AG09319 (cell line): ENCODE measurements at places on chromosomes 3 and 15.

- no peak for DNase-seq
Measured at GRCh38 chr15:63752979-63753378, 80.8 kb downstream of the HERC1 start.

DNA sequence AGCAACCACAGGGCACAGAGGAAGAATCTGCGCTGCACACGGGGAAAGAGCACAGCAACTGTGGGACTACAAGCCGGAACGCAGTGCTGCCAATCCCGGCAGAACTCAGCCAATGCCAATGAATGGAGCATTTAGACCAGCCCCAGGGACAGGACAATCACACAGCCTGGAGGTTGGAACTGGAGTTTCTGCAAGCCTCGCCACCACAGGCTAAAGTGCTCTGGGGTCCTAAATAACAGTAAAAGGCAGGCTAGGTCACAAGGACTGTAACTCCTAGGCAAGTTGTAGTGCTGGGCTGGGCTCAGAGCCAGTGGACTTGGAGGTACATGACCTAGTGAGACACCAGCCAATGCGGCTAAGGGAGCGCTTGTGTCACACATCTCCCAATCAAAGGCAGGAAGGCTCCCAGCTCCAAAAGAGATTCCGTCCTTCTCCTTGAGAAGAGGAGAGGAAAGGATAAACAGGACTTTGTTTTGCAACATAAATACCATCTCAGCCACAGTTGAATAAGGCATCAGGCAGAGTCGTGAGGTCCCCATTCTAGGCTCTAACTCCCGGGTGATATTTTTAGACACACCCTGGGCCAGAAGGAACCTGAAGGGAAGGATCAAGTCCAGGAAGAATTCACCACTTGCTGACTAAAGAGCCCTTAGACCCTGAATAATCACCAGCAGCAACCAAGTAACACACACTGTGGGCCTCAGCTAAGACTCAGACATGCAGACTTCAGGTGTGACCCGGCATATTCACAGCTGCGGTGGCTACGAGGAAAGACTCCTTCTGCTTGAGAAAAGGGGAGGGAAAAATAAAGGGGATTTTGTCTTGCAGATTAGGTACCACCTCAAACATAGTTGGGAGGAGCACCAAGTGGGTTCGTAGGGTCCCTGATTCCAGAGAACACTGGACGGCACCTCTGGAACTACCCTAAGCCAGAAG is 85.5 kb upstream of the XXYLT1 start:
- no peak for DNase-seq

DNA sequence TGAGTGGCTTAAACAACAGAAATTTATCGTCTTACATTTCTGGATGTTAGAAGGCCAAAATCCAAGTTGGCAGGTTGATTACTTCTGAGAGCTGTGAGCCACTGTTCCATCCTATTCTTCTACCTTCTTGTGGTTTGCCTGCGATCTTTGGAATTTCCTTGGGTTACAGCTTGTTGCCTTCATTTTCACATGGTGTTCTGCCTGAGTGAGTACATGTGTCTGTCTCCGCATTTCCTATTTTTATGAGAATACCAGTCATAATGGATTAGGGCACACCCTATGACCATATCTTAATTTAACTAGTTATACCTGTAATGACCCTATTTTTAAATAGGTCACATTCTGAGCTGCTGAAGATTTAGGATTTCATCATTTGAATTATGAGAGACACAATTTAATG is 294.3 kb downstream of the CNTN4 start:
- DNase-seq, result no peak

DNA sequence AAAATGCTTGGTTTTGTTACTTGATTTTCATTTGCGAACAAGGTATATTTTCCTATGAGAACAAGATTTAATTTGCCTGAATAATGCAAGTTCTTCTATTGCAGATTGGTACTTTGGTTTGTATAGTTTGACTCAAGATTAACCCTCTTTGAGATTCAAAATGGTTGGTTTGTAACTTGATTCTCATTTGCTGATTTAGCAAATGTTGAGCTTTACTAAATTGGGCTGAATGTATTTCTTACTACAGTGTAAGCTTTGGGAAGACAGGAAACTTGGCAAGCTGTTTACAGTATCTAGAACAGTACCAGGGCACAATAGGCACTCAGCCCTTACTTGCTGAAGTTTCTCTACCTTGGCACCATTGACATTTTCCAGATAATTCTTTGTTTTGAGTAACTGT is 3.7 kb upstream of the SYNPR start:
- DNase-seq, result no peak

DNA sequence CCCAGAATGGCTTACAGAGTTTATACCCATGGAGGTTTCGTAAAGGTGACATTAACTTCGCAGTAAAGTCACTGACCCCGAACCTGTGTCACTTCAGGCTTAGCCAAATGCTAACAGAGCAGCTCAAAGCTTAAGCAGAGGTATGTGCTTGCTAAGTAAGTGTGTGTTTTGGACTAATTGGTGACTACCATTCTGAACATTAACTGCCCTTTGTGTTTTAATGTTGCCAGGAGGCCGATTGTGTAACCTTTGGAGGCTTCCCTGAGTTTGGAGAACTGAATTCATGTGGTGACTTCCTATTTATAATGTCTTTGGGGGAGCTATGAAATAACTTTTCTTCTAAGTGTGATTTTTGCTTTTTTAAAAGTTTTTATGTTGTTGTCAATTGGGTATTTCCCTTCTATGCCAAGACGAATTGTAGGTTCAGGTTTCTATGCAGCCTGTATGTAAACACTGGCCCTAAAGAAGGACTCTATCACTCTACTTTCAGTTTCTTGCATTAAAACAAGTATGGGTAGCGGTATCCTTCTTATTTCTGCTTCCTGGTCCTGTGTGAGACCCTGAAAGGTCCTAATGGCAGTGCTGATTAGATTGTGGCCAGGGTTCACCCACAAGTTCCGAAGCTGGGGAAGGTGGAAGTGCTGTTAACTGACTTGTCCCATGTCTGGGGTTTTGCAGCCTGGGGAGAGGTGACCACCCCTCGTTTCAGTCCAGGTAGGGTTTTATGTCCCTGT is 86.3 kb downstream of the IGF1R start:
- no peak for DNase-seq

DNA sequence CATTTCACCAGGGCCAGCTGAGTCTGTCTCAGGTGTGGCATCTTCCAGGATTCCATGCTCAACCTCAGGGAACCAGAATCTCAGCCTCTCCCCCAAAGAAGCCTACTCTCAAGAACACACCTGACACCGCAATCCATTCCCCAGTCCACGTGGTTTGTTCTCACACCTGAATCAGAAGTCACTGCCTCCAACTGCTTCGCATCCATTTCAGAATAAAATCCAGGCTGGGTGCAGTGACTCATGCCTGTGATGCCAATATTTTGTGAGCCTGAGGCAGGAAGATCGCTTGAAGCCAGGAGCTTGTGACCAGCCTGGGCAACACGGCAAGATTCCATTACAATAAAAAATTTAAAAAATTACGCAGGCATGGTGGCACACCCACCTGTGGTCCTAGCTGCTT is 212.2 kb downstream of the FOXP1 start:
- DNase-seq, result no peak

DNA sequence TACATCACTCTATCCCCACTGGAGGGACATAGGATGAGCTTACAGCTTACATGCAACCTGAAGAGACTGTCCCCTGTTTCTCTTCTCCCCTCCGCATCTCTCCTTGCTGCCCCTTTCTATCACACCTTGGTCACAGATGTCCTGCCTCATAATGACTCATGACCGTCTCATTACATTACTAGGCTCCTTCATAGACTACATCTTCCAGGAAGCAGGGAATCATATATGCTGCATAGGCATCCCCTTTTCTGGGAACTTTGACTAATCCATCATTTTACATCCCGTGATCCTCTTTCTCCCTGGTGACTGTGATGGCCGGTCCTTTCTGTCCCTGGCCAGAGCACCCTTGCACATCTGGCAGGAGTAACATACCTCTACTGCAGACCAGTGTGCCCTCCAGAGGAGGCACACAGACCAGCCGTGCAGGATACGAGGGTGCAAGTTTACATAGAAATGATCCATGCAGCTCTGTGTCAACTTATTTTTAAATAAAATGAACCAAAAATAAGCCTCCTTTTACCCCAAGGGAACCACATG is 188.9 kb downstream of the CACNA2D3 start:
- DNase-seq, result no peak

DNA sequence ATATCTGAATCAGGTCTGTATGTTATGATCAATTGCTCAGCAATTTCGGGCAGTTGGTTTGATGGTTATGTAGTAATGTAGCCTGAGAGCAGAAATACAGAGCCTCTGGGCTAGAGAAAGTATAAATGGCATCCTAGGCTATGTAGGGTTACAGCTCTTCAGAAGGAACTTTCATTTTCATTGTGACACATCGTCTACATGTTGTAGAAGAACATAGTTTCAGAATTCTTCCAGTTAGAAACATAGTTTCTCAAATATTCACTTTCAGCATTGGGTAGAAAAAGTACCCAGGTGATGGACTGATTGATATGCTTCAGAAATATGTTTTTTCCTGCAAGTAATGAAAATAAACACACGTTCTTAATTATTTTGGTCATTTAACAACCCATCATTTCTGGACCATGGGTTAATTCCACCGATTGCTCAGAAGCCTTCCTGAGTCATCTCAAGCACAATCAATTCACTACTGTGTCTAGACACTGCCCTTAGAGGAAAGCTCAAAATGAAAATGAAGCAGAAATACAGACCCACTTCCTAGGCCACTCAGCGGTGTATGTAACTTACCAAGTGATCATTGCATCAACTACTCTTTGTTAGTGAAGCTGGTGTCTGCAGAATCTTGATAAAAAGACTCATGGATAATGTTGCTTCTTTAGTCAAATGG is 88.8 kb upstream of the TSEN2 start:
- no peak for DNase-seq

- no peak for DNase-seq
Measured at GRCh38 chr3:18901571-18901970, 246.7 kb upstream of the KCNH8 start.

DNA sequence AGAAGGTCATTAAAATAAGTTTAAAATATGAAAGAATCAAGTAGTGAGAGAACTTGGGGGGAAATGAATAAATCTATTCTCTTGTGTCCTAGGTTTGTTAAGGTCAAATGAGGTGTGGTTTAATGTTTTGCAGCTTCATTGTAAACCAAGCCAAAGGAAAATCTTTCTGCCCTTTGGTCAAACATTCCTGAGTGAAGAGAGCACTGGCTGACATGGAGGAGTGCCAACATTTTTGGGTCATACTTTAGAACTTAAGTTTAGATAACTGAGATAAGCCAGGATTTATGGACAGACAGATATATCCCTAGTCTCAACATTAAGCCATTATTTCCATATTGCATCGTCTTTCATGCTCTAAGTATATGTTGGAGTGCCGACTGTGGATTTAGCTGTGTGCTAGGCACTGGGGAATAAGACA is 66.4 kb downstream of the PTPRG start:
- DNase-seq, result peak; percentile 70

DNA sequence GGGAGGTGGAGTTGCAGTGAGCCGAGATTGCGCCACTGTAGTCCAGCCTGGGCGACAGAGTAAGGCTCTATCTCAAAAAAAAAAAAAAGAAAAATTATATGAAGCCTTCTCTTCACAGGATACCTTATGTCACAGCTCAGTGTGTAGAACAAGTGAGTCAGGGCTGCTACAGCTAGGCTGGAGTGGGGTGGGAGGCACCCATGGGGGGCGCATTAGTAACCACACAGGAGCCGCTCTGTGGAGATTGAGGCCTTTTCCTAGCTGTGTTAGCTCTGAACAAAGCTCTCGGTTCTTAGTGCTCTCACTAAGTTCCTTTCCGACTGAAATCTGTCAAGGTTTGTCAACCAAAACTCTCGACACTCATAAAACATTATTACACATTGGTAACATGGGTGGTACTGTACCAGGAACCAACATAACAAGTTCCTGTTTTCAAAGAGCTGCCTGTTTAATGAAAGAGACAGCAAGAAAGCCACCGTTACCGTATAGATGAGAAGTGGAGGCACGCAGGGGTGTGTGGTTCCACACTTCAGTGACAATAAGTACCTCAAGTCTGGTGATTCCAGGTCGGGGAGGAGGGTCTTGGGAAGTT is 4.5 kb downstream of the LRRC31 start:
- DNase-seq, result no peak

DNA sequence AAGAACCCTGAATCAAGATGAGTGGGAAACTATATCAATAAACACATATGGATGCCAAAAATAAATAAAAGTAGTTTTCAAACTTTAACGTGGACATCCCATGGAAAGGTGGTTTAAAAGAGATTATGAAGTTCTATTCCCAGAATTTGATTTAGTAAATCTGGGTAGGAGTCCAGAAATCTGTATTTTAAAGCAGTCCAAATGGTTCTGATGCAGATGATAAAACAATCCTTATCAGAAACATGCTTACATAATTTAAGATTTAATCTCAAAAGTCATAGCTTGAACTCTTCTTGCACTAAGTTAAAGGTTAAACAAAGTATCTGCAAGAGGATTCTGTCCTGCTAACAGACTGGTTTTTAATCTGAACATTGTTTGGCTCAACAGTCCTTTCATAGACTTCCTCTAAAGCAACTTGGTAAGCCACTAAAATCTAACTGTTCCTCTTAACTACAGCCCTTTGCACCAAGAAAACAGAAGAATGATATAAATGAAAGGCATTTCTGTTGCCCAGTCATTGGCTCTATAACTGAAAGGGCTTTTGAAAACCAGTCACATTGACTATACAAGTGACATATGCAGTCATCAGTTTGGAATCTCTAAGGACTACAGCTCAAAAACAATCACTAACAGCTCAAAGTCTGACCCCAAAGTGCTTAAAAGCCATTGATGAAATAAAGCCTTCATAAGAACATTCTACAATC is 23.4 kb upstream of the MAP4 start:
- no peak for DNase-seq

- no peak for DNase-seq
Measured at GRCh38 chr3:46593979-46594378, 18.3 kb upstream of the FAM240A start.

DNA sequence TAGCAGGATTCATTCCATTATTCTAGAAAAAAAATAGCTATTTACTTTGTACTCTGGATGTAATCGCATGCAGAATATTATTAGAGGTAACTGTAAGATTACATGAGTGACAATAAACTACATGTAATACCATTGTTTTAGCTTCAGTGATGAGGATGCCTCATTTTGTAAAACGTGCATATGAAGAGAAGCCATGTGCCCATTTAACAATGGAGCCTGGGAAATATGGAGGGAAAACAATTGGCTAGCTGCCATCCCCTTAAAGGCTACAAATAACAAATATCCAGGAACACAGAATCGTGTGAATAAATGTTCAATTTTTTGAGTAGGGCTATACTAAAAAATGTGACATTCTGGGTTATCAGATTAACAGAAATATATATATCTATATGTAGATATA is 151.1 kb downstream of the SAMMSON start:
- DNase-seq, result no peak

- DNase-seq, result no peak
Measured at GRCh38 chr3:9884555-9885165, 4.6 kb upstream of the CIDEC start.

GRCh38 chr3:112782491-112782890 is 64.2 kb downstream of the CD200R1L start:
- no peak for DNase-seq

DNA sequence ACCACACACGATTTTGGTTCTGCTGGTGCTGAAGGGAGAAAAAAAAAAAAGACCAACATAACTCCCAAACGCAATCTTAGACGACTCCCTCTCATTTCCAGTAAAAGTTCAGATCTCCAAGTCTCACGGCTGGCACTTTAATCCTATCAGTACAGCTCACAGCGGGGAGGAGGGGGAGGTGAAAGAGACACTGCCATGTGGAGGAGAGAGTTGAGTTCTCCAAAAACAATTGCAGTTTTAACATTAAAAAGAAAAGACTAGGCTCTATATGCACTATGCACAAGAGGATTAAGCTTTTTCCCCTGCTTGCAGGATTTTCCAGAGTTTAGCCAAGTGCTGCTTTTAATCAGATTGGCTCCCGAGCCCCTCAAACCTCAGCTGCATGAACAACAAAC is 16.8 kb downstream of the BMF start:
- DNase-seq, result no peak

GRCh38 chr3:142418926-142419592 is 28.8 kb downstream of the XRN1 start:
- no peak for DNase-seq
